Substantia nigra (tissue), 51 donors: ENCODE measurements at places on chromosomes 3 and 15.

- no peak for DNase-seq
Observed at GRCh38 chr15:49752517-49752916, 131.7 kb downstream of the DTWD1 start.

GRCh38 chr3:170903123-170903522 lies 5.3 kb downstream of the EIF5A2 start:
- DNase-seq: no peak

GRCh38 chr15:92597548-92597947 lies 58.0 kb downstream of the FAM174B start:
- DNase-seq: no peak

- no peak for DNase-seq
Observed at GRCh38 chr15:70647396-70647795, 116.0 kb downstream of the UACA start.

GRCh38 chr15:52783191-52783829 lies 6.8 kb downstream of the ONECUT1 start:
- no peak for DNase-seq

DNA sequence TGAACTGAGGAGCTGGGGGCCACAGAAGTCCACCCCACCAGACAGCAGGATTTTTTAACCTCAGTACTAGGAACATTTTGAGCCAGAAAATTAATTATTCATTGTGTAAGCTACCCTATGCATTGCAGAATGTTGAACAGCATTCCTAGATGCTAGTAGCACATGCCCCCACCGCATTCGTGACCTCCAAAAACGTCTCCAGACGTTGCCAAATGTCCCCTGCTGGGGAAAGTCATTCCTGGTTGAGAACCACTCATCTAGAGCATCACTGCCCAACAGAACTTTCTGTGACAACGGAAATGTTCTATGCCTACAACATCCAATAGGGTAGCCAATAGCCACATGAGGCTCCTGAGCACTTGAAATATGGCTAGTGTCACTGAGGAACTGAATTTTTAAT lies 333.5 kb downstream of the FOXP1 start:
- no peak for DNase-seq

DNA sequence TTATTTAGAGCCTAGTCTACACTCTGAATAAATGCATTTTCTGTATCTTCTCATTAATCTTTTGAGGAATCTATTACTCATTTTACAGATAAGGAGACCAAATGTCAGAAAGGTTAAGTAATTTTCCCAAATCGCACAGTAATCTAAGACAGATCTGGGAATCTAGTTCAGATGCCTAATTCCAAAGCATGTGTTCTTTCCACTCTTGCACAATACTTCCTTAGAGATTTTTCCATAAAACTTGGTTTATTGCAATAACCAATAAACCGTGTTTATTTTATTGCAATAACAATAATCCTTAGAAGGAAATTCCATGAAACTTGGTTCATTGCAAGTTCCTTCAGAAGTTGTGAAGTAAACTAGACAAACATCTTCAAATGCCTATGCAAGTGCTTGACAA lies 17.4 kb upstream of the COL8A1 start:
- DNase-seq: no peak
